ENCODE measurements at places on chromosomes 2 and 18.

- peak; percentile 68 for DNase-seq
These were observed 101.2 kb downstream of the MCFD2 start for GRCh38 chr2:46814160-46814961.

GRCh38 chr2:211854832-211855231, 683.8 kb downstream of the ERBB4 start:
- DNase-seq = no peak

DNA sequence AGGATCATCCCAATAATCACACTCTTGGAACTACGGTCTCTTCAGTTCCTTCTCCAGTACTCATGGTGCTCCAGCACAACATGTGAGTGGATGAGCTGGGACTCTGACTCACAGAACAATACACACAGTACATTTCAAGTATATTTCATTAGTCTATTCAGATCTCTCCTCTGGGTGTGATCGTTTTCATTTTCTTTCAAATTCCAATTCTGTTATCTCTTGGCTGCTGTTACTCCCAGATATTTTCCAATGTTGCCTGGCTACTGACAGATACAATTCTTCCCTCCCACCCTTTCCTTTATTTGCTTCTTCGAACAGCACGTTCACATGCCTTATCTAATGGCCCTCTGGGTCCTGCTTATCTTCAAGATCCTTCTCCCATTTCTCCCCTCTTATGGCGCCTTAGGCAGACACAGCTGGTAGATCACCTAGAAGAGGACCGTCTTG, 216.0 kb downstream of the ACKR3 start:
- DNase-seq = peak; percentile 20

DNA sequence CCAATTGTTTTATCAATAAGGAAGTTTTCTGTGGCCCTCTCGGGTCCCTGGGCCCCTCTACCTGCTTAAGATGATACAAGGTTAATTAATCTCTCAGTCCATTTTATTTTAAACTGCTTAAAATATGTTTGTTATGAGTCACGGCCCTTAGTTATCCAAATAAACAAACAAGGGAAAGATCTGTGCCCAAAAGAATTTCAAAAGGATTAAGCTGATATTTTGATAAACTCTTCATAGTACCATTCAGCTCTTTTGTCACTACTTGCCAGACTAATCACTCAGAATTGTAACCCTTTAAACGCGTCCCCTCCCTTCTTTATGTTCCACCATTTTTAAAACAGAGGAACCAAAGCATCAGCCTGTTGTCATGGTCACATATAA, 144.7 kb upstream of the STK17B start:
- no peak for DNase-seq

DNA sequence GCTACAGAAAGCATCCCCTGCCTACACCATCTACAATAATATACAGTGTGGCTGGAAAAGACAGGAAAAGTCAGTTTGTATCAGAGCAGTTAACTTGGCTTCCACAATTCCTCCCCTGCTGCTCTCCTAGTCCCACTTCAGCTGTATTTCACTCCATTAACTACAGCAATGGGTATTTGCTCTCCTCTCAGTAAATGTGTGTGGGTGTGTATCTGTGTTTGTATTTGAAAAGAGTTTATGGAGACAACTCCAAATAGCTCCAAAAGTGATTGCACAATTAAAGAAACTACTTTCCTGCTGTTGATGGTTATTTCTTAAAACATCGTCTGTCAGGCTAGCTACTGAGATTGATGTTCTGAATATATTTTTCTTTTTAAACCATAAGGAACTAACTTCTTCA, 333.7 kb upstream of the FIGN start:
- DNase-seq = no peak
